Forelimb muscle (tissue), 1 donor: ENCODE measurements at places on chromosomes 4 and X. TPM values are rescaled to one million over a fixed set of nuclear protein-coding genes. Genes with fewer than 3 reads are reported as not detected.

The PCSK1N gene
- polyA plus RNA-seq: not detected

The SCLT1 gene
- polyA plus RNA-seq: 7.6 TPM

The FDCSP gene
- 1.5 TPM for polyA plus RNA-seq

The SPCS3 gene
- 53.9 TPM for polyA plus RNA-seq

The NXF2B gene
- polyA plus RNA-seq: not detected

The MAGED4 gene
- polyA plus RNA-seq: 29.4 TPM

The TEX13B gene
- not detected for polyA plus RNA-seq

The NOX1 gene
- polyA plus RNA-seq: 0.22 TPM

The TMPRSS11D gene
- 0.19 TPM for polyA plus RNA-seq

The TRIM60 gene
- polyA plus RNA-seq: not detected

The AMMECR1 gene
- polyA plus RNA-seq: 7.7 TPM

The TMEM271 gene
- polyA plus RNA-seq: not detected

The CENPVL2 gene
- polyA plus RNA-seq: not detected

DNA sequence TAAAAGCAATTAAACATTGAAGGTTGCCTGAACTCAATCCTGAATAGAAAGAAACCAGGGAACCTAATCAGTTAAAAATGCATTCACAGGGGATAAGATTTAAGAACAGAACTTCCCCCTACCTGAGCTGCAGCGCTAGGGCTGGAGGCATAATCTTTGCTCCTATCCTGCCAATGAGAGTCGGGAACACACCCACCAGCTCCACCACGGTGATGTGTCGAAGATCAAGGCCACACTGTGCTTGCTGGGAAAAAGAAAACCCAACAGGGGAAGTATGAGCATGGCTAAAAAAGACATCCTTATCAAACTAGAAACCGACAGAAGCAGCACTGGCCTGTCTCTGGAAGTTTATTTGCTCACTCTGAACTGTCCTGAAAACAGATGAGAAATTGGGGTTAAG is 66.3 kb downstream of the SRPX start:
- no peak for DNase-seq

GRCh38 chrX:39242187-39242586 is 440.9 kb downstream of the MID1IP1 start:
- no peak for DNase-seq

DNA sequence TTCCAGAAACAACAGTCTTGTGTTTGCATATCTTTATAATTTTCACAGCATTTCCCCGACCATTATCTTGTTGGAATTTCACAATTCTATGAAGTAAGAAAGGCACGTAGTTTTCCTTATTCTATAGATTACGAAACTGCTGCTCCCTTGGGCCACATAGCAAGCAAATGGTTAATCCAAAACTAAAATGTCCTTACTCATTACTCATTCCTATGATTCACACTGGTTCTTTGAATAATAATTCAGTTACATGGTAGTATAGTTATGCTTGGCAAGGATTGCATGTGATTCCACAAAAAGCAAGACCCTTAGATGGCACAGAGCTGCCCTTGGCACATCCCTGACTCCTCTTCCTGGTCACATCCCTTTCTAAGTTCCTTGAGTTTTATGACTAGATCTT is 51.2 kb downstream of the OR13H1 start:
- no peak for DNase-seq

GRCh38 chr4:56078866-56079265 is 130.1 kb downstream of the CEP135 start:
- DNase-seq: no peak

GRCh38 chr4:65096630-65097029 is 573.7 kb downstream of the EPHA5 start:
- no peak for DNase-seq

- no peak for DNase-seq
Observed at GRCh38 chr4:88054901-88055300, 47.5 kb downstream of the PKD2 start.

DNA sequence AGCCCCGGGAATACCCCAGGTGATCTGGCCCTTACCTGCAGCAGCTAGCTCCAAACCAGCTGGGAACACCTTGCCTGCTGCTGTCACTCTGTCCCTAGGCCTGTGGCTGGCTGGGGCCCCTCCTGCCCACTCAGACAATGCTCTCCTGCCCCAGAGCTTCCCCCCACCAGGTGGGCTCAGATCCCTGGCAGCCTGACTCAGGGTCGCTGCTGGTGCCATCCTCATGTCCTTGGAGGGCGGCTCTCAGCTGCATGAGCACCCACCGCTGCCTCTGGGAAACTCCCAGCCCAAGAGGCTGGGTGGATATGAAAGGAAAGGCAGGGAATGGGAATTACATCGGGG is 15.8 kb downstream of the C4orf50 start:
- no peak for DNase-seq

DNA sequence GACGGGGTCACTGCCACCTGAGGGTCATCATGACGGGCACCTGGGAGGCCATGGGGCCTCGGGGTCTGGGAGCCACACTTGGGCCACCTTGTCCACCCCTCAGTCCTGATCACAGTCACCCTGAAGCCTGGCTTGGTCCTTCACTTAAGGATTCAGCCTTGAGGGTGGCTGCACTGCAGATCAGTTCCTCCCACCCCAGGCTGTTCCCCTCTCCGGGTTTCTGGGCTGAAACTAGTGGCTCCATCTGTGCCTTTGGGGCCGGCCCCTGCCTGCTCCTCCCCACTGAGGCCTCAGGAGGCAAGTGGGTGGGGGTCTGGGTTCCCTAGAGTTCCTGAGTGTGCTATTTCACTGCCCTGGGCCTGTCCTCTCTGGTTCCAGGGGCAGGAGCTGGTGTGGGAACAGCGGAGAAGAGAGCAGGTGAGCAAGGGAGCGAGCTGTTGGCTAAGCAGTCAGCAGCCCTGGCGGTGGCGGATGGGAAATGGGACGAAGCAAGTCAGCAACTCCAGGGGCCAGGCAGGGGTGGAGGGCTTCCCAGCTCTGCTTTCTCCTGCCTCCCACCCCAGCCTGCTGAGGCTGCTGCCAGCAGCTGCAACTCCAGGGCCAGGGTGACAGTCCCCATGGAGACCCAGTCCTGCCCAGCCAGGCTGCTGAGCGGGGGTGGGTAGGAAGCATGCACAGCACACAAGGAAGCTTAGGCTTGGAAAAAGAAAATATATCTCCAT is 81.2 kb downstream of the TMEM144 start:
- DNase-seq: no peak

GRCh38 chr4:22363787-22364186 is 152.1 kb downstream of the ADGRA3 start:
- DNase-seq: no peak

DNA sequence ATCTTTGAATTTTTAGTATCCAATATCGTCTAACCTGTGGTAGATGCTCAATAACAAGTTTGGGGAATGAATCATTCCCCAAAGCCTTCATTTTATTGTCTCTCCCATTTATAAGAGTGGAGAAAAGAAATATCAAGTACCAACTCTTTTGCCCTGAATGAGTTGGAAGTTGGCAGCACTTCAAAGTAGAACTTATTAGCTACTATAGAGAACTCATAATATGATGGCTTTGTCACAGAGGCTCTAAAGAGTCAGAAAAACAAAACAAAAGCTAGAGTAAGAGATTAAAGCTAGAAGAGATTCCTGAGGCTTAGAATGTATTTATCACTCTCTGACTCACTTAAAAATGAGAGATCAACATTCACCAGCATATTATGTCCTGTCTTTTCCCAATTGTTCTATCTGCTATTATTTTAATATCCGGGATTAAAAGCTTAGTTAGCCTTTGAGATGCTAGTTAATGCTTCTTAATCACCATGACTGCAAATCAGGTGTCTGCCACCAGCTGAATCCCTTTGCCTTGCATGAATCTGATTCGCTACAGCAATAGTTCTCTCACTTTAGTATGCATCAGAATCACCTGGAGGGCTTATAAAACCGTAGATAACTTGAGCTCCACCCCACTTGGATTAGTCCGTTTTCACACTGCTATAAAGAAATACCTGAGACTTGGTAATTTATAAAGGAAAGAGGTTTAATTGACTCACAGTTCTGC is 77.9 kb downstream of the PALLD start:
- DNase-seq: no peak

GRCh38 chr4:148270630-148271029 is 171.6 kb downstream of the NR3C2 start:
- DNase-seq: no peak

DNA sequence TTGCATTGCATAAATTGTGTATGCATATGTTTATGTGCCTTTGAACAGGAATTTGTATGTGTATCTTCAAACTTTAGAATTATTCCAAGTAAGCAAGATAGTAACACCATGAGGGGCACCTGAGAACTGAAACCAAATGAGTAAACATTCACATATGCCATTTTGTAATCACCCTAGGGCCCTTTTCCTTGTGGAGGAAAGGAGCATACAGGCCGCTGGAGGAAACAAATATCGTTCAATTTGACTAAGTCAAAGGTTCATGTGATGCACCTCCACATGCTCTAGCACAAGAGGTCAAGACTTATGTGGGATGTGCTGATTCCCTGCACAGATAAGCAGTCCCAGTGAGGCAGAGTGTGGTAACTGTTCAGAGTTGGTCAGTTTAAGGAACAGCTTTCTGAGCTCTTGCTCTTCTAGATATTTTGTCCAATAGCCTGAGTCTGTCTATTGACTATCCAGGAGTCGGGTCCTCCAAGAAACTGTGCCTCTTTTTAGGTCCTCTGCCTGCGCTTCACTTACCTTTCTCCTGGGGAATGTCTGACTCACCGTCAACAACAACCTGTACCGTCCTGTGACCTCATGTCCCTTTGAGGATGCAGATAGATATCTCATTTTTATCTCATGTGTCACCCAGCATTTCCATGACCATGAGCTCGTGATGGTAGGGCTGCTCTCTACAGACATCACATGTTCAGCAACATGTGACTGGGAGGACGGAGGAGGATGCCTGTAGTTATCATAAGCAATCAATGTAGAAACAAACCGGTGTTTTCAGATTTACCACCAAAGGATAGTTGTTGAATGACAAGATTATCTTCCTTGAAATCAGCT is 196.9 kb downstream of the NWD2 start:
- DNase-seq: no peak

DNA sequence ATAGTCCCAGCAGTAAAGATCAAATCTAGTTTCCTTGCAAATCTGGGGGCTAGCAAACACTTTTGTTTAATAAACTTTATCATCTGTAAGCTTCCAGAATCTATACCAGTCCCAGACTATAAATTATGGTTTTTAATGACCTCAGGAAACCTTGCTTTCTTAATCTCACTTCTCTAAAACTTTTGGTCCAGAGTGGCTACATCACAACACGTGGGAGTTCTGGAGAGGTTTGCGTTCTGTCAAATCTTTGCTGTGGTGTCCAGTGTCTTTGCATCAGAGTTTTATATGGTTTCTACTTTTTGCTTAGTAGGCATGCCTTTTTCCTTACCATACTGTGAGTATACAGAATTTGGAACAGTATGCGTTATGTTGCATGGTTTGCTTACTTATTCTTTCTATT is 193.9 kb downstream of the ANK2 start:
- DNase-seq: no peak

DNA sequence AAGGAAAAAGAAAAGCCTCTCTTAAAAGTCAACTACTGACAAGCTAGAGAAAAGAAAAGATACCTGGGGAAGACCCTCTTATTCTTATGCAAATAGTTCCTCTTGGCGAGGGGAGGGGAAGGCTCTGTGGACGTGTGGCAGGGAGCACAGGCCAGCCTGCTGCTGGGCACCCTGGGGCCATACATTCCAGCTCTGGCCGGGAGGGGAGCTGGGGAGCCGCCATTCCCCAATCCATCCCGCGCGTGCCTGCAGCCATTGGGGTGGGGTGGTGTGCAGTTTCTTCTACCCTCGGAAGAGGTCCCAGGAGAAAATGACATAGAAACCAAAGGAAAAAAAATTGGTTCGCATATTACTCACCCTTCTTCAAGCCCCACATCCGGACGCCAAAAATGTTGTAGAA is 1496.4 kb downstream of the RPA4 start:
- no peak for DNase-seq

DNA sequence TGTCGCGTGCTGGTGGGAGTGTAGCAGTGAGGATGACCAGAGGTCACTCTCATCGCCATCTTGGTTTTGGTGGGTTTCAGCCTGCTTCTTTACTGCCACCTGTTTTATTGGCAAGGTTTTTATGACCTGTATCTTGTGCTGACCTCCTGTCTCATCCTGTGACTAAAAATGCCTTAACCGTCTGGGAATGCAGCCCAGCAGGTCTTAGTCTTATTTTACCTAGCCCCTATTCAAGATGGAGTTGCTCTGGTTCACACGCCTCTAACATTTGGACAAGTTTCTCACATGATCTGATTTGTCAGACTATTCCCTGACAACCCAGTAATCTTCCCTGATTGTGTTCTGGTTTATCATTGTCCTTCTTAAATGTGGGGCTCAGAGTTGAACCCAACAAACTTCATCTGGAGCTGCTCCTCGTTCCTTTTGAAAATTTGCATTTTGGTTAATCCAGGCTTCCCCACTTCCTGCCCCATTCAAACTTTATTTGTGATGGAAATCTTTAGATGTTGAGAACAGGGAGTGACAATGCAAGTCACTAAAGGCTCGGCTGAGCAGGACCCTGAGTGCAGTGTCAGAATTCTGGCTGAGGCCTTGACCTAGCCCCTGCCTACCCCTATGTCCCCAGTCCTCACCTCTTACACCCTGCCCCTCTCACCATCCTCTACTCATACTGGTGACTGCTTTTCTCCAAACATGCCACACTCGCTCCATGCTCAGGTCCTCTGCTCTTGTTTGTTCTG is 226.8 kb downstream of the STIM2 start:
- no peak for DNase-seq

DNA sequence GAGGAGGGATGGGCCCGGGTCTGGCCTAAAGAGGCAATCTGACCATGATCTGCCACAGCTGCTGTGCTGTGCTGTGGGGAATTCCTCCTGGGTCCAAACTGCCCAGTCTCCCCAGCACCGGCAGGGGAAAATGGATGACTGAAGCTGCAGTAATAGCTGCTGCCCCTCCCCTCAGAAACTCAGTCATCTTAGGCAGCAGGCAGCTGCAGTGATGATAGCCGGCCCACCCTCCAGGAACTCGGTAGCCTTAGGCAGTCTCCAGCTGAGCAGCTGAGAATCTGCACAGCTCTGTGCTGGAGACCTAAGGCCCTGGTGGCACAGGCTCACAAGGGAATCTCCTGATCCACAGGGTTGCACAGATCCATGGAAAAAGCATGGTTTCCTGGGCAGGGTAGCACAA is 113.4 kb upstream of the USP38 start:
- DNase-seq: no peak

- DNase-seq: no peak
Observed at GRCh38 chrX:18889346-18890048, 94.4 kb downstream of the PHKA2 start.

DNA sequence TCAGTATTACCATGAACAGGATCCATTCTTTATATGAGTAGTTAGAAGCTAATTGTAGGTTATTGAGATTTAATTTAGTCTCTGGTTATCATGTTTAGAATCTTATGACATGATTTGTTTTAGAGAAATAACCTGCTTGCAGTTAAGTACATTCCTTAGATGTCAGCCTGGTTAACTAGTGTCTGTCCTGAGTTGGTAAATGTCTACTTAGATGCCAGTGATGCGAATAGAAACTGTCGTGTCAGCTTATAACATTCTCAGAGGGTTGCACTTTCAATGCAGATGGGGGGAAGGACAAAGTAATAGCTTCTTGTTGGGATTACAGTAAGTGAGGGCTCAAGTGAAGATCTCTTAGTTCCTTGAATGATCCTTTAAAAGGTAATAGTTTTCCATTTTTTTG is 227.8 kb upstream of the SPRY1 start:
- DNase-seq: no peak

- DNase-seq: no peak
Observed at GRCh38 chrX:43892336-43892870, 10.2 kb upstream of the MAOB start.
